NCI-H1436 treated with DMSO at 0.1 percent for 48 hours (cell line): ENCODE measurements at places on chromosomes 13 and 19.

DNA sequence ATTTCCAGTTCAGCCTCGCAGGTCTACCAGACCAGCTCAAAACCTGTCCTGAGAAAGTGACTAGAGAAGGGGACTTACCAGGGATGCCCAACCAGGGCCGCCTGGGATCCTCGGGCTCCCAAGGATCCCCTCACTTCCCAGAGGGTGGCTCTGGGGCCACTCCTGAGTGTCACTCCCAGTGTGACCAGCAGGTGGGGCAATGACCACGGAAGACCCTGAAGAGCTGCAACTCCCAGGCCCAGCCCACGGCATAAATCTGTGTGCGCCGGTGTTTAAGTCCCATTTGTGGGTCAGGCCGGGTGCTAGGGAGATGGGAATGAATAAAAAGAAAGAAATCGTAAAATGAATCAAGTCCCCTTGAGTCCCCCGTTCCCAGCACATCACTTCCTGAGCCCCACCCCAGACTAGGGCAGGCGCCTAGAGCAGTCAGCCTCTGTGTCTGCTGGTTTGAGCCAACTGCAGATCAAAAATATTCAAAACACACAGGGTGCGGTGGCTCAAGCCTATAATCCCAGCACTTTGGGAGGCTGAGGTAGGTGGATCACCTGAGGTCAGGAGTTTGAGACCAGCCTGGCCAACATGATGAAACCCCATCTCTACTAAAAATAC is 10.7 kb downstream of the PTGIR start:
- DNase-seq: peak; percentile 19

DNA sequence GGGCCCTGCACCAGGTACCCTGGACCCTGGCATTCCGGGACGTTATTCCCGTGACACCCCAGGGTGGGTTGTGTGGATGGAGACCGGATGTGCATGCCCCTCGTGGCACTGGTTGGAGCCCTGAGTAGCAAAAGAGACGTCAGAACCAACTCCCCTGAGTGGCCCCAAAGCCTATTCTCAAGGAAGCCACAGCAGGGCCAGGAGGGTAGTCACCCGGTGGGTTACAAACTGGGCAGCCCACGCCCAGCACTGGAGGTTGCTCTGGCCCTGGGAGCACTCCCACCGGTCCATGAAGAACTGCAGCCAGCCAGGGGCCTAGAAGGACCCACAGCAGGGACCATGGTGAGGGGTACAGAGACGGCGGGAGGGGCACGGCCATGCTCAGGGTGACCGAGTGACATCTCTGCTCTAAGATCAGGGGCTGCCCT is 7.5 kb downstream of the KLF16 start:
- no peak for DNase-seq

- no peak for DNase-seq
Measured at GRCh38 chr19:48394331-48395169, 1.1 kb downstream of the GRIN2D start.

DNA sequence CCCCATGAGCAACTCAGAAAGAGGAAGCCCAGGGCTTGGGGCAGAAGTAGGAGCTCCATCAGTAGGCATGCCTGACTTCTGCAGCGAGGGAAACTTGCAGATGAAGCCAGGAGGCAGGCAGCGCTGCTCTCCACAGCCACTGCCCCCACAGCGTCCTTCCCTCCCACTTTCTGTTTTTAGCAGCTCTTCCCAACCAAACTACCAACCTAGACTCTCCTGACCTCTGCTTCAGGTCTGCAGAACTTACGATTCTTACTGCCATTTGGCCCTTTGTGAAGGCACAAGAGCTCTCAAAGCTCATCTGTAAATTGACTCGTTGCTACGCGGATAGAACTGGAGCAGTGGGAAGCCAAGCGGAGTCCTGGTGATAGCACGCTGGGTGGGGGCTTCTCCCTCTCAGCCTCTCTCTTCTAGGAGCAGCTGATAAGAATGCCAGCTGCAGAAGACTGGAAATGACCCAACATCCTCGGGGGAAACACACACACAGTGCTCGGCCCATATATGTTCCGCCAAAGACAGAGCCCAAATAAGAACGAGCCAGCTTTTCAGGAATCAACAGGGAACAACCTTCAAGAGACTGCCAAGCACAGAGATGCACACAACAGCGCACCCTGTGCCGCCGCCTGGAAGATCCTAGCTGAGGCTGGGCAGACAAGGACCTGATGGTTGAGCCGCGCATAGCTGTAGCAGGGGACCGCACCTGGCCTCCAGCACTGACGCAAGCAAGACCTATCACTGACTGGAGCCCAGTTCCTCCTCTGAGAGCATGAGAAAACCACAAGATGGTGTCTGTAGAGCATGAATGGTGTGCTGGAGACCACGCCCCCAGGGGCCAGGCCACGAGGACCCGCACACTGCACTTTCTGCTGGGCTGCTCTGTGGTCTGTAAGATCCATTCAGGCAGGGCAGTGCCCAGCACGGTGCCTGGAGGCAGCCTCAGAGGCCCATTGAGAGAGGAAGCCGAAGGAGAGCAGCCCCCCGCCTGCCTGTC is 15.9 kb upstream of the SLC35E1 start:
- DNase-seq: no peak

DNA sequence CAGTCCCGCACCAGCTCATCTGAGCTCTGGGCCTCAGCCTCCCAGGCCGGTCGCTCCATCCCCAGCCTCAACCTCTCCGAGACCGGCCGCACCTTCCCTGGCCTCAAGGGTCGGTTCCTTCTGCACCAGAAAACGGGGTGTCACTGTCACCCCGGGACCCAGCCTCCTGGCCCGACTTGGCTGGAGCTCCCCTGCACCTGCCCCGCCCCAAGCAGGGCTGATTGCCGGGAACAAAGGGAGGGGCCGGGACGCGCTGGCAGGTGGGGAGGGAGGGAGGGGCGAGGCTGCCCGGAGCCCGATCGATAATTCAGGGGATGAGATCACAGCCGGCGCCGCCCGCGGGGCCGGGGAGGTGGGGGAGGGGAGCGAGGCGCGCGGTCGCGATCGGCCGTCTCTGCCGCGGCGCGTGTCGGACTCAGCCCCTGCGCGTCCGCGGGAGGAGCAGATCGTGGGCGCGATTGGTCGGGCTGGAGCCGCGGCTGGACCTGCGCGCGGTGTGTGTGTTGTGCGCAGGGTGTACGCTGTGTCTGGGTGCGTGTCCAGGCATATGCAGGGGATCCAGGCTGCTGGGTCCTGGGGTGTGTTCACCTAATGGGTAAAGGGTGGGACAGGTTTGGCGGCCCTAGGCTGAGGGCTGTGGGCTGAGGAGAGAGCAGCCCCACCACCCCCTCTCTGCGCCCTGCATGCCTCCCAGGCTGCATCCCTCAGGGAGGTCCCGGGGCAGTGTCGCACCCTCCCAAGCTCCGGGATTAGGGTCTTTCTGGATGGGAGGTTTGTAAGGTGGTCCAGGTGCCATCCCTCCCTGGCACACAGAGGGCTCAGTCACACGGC is 1.1 kb upstream of the SHC2 start:
- no peak for DNase-seq

GRCh38 chr19:40398417-40399131 is 8.6 kb upstream of the HIPK4 start:
- no peak for DNase-seq

GRCh38 chr13:27583645-27584044 is 36.7 kb downstream of the LNX2 start:
- DNase-seq: no peak

DNA sequence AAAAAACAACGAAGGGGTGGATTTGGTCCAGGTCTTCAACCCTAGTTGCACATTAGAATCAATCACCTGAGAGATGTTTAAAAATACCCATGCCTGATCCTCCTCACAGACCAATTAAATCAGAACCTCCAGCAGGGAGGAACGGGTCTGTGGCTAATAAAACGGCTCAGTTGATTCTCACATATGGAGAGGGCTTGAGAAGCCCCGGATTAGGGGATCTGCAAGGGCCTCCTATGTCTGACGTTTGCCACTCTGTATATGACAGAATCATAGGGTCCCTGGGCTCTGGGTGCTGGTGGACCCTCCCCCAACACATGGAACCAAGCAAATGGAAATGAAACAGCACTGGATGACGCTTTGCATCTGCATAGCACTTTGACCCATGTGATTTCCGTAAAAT is 36.7 kb upstream of the C13orf42 start:
- DNase-seq: no peak

DNA sequence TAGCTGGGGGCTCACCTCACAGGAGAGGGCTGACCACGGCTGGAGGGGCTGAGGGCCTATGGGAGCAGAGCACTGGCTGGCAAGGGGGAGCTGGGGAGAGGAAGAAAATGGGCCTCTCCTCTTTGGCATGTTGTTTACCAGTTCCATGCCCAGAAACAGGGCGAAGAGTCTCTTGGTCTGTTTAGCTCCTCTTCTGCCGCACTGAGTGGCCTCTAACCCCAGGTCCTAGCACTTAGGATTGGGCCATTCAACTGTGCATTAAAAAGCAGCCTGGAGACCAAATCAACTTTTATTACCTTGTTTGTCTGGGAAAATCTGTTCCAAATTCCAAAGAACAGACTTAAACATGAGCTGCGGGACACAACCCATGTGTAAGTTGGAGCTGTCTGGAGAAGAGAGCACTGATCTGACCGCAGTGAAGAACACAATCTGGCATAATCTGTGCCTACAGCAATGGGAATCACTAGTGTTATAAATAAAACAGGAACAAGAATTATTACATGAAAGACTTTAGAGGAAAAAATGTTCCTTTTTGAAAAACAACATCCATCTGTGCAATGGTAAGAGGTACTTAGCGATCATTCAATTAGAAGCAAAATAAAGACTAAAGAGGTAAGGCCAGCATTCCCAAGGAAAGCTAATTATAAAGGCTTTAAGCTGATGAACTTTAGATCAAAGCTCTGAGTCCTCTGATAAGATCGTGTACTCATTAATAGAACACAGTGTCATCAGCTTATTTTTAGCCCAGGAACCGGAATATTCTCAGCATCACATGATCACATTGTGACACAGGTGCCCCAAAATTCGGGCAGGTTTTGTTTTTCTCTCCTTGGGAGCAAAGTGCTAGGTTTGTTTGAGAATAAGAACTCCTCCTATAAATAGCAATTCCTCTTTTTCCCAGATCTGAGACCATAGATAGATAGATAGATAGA is 243.2 kb downstream of the COL4A1 start:
- DNase-seq: no peak

DNA sequence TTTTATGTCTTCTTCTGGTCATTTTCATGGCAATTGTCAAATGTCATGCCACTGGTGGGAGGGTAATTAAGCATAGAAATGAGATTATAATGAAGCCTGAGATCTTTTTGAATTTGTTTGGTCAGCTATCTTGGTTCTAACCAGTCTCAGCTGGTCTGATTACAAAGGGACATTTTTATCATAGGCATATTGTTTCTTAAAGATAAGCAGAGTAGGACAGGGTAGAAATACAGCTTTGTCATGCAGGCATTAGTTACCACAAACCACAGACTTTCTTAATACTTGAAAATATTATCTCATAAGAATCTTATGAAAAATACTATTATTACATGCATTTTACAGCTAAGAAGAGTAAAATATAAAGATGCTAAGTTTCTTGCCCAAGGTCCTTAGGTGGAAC is 1761.5 kb downstream of the PCDH9 start:
- DNase-seq: no peak

DNA sequence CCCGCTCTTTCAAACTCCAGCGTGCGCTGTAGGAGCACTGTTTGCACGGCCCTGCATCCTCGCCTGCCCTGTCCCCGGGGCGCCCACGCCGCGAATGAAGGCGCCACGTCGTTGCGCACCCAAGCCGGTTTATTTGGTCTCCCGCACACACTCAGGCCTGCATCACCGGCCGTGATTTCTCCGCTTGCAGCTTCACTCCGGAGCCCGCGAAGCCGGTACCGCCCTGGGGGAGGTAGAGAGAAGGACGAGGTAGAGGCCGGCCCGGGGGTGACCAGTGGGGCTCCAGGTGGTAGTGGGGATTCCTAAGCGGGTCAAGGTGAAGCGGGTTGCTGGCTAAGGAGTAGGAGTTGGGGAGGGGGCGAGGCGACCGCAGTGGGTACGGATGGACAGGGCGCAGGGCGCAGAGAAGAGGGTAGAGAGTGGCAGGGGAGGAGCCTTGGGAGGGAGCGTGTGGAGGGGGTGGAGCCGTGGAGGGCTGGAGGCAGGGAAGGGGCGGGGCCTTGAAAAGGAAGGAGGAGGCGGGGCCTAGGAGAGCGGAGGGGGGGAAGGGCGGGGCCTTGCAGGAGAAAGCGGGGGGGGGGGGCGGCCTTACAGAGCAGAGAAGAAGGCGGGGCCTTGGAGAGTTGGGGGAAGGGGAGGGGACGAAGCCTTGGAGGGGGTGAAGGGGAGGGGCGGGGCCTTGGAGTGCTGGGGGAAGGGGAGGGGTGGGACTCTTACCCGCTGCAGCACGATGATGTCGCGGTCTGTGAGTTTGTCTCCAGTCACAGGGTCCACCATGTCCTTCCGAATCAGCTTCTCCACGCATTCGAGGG is 24.6 kb downstream of the NOSIP start:
- no peak for DNase-seq

- DNase-seq: no peak
Measured at GRCh38 chr19:48953141-48953540, 1.5 kb upstream of the BAX start.

GRCh38 chr19:39736088-39736487 is 1.7 kb downstream of the CLC start:
- DNase-seq: no peak

- DNase-seq: no peak
Measured at GRCh38 chr19:28051047-28051446, 1161.9 kb downstream of the UQCRFS1 start.

DNA sequence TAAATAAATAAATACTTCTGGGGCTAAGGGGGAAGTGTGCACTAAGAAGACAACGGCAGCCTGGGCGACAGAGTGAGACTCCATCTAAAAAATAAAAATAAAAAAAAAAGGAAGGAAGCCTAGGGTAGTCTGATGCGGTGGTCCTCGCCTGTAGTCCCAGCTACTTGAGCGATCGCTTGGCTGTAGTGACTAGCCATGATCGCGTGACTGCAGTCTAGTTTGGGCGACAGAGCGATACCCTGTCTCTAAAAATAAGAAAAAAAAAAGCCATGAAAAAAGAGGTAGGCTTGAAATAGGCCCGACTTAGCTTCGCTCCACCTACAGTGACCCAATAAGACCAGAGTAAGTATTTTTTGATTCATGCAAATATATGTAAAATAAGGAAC is 661 bp upstream of the BABAM1 start:
- no peak for DNase-seq

GRCh38 chr13:75400775-75401174 is 81.2 kb downstream of the TBC1D4 start:
- no peak for DNase-seq

DNA sequence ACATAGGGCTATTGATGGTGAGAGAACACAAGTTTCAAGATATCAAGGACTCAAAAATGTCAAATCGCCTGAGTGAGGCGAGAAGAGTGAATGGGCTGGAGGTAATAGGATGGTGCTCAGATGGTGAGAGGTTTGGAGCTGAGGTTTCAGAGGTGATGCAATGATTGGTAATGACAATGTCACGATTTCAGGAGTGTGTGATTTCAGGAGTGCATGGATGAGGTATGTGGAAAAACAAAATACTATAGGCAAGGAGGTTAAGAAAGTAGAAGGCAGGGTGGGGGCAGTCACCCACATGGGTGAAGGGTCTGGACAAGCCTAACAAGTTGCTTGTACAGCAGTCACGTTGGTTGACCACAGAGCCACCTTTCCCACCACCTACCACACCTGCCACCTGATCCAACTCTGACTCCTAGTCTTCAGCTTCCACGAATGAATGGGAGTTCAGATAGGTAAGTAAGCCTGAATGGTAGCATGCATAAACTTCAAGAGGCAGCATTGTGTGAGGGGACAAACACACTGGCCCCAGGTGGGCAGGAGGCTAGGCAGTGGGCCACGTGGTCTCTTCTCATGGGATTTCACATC is 71.5 kb downstream of the RUBCNL start:
- no peak for DNase-seq
